Thoracic aorta endothelial cell (primary cell): ENCODE measurements at places on chromosomes 6 and 20. TPM values are rescaled to one million over a fixed set of nuclear protein-coding genes. Genes with fewer than 3 reads are reported as not detected.

The ARFGEF3 gene
- 10.6 and 16.2 TPM in 2 replicates for total RNA-seq

The MYL9 gene
- 2.0 and 5.7 TPM in 2 replicates for total RNA-seq

The TTK gene
- 38.8 and 92.8 TPM in 2 replicates for total RNA-seq

The NOL4L gene
- total RNA-seq = 36.7 and 44.2 TPM in 2 replicates

The NR2E1 gene
- total RNA-seq = not detected in 2 replicates

The EEF1A2 gene
- 1.0 and 2.3 TPM in 2 replicates for total RNA-seq

The SNPH gene
- total RNA-seq = 4.8 and 6.9 TPM in 2 replicates

The C6orf141 gene
- 7.8 and 8.3 TPM in 2 replicates for total RNA-seq

The CD24 gene
- total RNA-seq = 1.1 and 1.7 TPM in 2 replicates

The SIRPB2 gene
- total RNA-seq = 0.79 and 1.3 TPM in 2 replicates

The TMEM200A gene
- total RNA-seq = 2.6 TPM in 1 of 2 replicates, not detected in the other

The KDM1B gene
- total RNA-seq = 12.4 and 13.2 TPM in 2 replicates

The PGC gene
- total RNA-seq = not detected in 2 replicates

The DHX35 gene
- 13.5 and 14.4 TPM in 2 replicates for total RNA-seq

The IFT52 gene
- 34.4 and 35.3 TPM in 2 replicates for total RNA-seq

The CFAP61 gene
- not detected in 2 replicates for total RNA-seq

The PPT2 gene
- 32.7 and 42.2 TPM in 2 replicates for total RNA-seq
